ENCODE measurements at places on chromosomes 13 and 19.

DNA sequence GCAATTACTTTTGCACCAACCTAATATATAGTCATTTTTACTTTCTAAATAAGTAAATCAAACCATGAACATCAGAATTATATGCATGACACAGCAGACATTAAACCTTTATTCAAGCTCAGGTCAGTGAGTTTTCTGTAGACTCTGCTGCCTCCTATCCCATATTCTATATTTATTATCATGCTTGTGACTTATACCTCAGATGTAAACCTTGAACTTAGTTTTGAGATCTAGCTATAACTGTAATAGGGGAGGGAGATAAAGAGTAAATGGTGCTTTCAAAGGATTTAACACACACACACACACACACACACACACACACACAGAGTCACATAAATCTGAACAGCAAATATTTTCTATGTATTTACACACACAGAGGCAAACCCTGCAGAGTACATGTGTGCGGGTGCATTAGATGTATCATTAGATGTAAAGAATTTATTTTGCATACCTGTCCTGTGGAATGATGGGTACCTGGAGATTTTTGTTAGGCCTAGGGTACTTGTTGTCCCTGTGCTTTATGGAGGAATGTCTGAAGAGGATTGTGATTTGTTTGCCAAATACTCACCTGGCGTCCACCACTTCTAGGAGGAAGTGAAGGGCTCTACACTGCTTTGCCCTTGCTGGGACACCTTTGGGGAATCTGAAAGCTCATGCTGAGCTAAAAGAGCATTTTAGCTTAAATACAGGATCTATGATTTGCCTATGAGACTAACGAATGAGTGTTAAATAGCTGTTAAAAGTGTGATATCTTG, 521.9 kb downstream of the KLF5 start:
- no peak for DNase-seq

DNA sequence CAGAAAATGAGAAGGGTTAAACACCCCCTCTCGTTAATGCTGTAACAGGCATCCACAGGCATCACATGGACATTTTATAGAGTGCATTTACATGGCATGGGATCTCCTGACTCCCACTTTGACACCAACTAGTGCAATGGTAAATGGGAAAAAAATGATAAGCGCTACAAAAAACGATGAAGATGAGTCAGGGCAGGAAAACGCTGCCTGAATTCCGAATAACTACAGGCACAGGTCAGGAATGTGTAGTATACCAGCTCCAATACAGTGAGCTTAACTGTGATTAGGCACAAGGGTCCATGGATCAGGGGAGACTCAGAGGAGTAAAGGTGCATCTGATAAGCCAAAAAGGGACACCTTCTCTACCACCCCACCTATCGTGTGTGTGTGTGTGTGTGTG, 223.6 kb downstream of the FOXO1 start:
- no peak for DNase-seq

GRCh38 chr13:27280841-27281240, 10.2 kb downstream of the RASL11A start:
- DNase-seq = no peak

GRCh38 chr13:103156346-103156998, 90.3 kb upstream of the SLC10A2 start:
- DNase-seq = no peak

DNA sequence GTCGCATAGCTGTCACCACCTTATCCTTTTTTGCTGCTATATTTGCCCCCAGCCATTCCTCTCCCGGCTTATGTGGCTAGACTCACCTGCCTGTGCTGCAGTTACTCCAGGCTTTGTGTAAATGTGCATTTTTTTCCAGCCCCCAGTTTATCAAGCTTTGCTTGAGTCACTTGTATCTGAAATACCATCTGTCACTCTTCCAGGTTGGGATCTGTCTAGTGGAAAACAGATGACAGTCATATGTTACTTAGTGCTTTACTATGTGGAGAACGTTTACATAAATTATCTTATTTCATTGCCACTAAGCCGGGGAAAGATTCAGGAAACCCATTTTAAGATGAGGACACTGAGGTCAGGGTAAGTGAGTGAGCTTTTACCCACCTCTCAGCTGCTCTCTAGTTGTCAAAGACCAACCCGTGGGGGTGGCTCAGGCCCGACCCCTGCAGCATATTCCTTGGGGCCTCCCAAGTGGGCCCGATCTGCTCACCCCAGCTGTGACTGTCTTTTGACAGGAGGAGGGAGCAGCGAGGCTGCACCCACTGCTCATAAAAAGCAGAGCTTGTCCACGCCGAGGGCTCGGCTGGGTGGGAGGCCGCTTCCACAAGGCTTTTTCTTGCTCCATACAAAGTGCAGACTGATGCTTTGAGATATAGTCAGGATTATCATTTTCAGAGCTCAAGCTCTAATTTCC, 7.2 kb downstream of the GJB2 start:
- DNase-seq = no peak

DNA sequence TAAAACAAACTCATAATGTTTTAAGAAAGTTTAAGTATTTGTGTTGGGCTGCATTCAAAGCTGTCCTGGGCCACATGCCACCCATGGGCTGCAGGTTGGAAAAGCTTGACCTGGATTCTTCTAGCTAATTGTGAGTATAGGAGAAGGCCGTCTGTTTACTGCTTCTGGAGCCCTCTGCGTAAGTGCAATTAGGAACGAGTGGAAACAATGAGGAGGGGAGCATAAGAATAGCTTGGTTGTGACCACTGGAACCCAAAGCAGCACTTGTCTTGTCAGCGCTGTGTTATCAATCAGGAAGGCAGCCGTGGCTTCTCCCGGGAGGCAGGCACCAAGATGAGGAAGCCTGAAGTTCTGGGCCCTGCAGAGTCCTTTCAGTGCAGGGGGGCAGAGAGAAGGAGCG, 110.4 kb upstream of the MBNL2 start:
- no peak for DNase-seq

- no peak for DNase-seq
Measured at GRCh38 chr13:75533861-75534260, 3.8 kb downstream of the COMMD6 start.

DNA sequence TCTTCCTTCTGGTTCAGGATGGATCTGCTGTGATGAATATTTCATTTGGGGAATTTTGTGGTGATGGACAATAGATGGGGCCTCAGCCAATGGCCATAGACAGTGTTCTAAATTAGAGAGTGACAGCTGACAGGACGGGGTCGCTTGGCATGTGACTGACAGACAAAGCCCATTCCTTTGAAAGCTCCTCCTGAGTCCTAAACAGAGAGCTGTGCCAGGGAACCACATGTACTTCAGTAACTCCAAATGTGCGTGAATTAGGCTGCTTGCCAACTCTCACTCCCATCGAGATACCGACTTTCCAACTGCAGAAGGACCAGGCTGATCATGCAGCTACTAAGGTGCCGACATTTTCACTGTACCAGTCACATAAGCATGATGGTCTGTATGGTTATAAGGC, 187.7 kb downstream of the SHISA2 start:
- DNase-seq = no peak

DNA sequence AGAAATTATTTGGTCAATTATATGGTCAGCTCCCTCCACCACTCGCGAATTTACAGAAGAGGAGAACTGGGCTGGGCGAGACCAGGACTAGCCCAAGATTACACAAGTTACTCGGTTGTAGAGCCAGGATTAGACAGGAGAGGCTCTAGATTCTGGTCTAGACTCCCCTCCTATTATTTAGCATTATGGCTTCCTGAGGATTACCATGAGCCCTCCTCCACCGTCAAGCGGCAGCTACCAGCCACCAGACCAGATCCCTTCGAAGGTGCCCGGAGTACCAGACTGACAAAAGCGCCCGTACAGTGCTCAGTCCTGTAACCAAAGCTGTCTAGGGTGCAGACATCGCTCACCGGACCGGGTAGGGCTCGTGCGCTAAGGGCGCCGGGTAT, 497 bp upstream of the MLNR start:
- no peak for DNase-seq

GRCh38 chr19:56083668-56084067, 37.4 kb downstream of the ZNF787 start:
- no peak for DNase-seq

- DNase-seq = no peak
Measured at GRCh38 chr13:102830646-102831045, 15.2 kb upstream of the ERCC5 start.

DNA sequence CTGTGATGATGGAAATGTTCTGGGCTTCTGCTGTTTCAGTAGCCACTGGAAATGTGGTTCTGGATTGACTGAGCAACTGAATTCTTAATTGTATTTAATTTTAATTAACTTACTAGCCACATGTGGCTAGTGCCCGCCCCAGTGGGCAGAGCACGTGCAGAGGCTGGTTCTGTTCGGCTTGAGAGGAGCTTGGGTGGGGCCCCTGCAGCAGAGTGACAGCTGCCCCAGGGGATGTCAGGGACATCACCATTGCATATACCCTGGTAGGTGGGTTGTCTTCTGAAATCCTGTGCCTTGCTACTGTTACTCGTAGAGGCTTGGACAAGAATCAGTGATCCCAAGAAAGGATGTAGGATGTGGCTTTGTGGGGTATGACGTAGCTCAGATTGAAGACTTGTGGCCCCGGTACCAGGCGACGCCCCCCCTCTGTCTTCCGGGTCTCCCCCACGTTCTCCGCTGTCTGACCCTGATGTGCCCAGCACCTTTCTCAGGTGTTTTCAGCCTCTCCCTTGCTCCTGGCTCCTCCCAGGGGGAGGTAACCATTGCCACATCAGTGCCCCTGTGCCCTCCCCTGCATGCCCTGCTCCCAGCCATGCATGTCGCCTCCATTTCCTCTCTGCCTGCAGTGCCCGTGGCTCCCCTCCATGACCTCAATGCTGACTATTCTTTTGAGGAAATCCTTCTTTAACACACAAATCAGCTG, 102.6 kb upstream of the RNF113B start:
- no peak for DNase-seq

GRCh38 chr13:99626461-99627082, 125.3 kb downstream of the TM9SF2 start:
- no peak for DNase-seq

DNA sequence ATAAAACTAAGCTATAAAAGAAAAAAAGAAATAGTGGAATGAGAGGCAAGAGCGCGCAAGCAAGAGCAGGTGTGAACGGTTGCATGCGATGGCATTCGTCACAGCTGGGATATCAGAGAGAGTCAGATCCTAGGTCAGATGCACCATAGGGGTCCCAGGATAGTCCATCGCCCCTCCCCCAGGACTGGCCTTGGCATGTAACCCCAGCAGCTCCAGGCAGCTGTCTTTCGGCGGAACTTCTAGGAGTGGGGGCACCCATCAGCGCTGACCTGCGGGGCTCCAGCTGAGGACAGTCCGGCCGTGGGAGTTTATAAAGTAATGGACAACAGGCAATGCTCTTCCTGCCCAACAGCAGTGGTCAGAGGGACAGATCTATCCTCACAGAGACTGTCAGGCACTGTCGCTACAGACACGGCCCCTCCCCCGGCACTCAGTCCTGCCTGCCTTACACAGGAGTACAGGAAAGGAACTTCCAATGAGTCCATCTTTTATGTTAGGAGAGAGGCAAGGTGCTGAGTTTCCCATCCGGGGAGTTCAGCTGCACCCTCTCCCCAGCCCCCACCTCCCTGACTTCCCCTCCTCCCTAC, 1.4 kb downstream of the SIAH3 start:
- no peak for DNase-seq

DNA sequence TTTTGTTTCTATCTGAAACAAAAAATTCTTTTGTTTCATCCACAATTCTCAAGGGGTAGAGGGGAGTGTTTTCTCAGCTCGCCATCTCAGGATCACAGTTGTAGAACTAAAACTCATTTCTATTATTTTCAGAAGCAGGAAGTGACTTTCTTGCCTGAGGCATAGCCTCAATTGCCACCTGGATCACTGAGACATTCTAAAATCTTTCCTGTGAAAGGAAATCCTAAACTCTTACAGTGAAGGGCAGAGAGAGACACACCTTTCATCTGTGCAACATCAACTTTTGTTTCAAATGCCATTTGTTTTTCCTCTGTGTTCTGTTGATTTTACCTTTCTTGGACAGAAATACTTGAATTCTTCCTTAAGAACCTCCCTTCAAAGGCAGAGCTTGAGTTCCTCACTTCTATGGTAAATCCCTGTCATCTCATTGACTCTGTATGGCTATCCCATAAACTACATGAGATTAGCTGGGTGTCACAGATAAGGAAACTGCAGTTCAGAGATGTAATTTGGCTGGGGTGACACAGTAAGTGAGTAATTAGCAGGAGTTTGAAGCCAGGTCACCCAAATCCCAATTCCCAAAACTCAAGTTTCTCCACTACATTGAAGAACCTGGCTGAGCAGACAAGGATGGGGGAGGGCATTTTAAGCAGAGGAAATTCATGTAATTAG, 224.4 kb upstream of the HTR2A start:
- DNase-seq = no peak

- DNase-seq = peak; percentile 53
Measured at GRCh38 chr13:99218969-99219368, 18.3 kb downstream of the UBAC2 start.

GRCh38 chr13:110285991-110286832, 20.7 kb downstream of the COL4A1 start:
- no peak for DNase-seq

DNA sequence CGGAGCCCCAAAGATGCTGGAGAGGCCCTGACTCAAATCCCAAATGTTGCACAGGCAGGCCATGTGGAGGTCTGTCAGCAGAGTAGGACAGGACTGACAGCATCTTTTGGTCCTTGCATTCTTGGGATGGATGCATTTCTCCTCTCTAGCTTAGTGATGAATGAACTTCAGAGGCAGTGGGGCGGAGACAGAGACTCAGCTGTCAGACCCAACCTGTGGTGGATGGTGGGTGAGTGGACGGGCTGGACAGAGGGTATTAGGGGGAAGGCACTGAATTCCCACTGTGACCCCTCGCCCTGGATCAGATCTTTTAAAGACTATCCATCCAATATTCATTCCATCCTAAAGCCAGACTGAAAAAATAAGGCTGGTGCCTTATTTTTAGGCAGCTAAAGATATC, 39.3 kb upstream of the GJB6 start:
- DNase-seq = no peak

- no peak for DNase-seq
Measured at GRCh38 chr19:18895038-18895823, 727 bp downstream of the CERS1 start.

GRCh38 chr13:102608974-102609373, 12.2 kb downstream of the TPP2 start:
- no peak for DNase-seq

- no peak for DNase-seq
Measured at GRCh38 chr13:72534951-72535640, 192.3 kb downstream of the MZT1 start.

DNA sequence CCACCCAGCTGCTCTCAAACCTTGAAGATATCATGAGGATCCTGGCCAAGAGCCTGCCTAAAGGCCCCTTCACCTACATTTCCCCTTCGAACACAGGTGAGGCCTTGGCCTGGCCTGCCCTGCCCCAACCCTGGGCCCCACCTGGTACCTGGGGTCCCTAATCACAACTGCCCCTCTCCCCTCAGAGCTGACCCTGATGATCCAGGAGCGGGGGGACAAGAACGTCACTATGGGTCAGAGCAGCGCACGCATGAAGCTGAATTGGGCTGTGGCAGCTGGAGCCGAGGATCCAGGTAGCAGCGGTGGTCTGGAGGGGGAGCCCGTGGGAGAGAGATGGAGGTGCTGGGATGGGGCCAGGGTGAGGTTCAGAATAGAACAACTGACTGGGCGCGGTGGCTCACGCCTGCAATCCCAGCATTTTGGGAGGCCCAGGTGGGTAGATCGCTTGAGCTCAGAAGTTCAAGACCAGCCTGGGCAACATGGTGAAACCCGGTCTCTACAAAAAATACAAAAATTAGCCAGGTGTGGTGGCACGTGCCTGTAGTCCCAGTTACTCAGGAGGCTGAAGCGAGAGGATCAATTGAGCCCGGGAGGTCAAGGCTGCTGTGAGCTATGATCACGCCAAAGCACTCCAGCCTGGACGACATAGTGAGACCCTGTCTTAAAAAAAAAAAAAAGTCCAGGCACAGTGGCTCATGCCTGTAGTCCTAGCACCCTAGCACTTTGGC, 17.5 kb downstream of the DDX39A start:
- no peak for DNase-seq

Data from activated effector memory CD4-positive, alpha-beta T cell treated with Interleukin-2 at 50 U/mL for 16 hours (primary cell).